ENCODE measurements at places on chromosomes 6 and 20.

DNA sequence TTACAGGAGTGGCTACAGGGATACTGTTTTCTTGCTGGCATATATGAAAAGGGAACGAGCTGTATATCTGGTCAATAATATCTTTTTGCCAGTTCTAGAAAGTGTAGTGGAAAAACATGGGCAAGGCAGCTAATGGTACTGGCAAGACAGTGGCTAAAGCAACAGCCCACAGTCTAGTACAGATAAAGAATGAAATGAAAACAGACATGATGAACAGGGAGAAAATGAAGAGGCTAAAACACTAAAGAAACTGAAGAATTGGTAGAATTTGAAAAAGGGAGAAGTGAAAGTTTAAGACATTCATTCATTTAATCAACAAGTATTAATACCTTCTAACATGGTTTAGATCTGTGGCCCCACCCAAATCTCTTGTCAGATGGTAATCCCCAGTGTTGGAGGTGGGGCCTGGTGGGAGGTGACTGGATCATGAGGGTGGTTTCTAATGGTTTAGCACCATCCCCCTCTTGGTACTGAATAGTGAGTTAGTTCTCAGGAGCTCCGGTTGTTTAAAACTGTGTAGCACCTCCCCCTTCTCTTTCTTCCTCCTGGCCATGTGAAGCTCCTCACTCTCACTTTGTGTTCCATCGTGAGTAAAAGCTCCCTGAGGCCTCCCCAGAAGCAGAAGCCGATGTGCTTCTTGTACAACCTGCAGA, 18.1 kb downstream of the FAM184A start:
- DNase-seq = no peak

GRCh38 chr6:143248359-143248758, 187.7 kb downstream of the AIG1 start:
- DNase-seq = no peak

GRCh38 chr6:3721810-3722621, 29.5 kb downstream of the PXDC1 start:
- peak; percentile 49 for DNase-seq

GRCh38 chr6:129667034-129667433, 42.9 kb downstream of the ARHGAP18 start:
- DNase-seq = no peak

DNA sequence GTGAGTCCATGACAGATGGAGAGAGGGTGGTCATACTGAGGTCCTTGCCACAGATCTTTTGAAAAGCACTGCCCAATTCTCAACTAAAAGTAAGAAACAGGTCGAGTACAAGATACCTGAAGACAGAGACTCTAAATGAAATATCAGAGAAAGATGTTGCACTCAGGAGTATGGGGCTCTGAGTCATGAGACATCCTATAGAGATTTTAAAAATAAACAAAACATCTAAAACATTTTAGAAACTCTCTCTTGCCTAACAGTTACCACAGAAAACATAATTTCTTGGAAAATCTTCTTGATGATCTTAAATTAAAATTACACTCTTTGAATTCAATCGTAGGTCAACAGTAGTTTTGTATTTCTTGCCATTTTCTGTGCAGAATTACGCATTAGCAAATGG, 348.9 kb upstream of the MARCKS start:
- no peak for DNase-seq

GRCh38 chr20:49766979-49767521, 45.6 kb upstream of the SLC9A8 start:
- DNase-seq = no peak

GRCh38 chr6:11756726-11757125, 21.9 kb downstream of the ADTRP start:
- DNase-seq = no peak

GRCh38 chr20:18103497-18103896, 34.2 kb upstream of the KAT14 start:
- DNase-seq = no peak

All from fibroblast of skin of left biceps (primary cell).